Right ventricle myocardium inferior (tissue), 1 donor: ENCODE measurements at places on chromosomes 16 and 17. TPM values are rescaled to one million over a fixed set of nuclear protein-coding genes. Genes with fewer than 3 reads are reported as not detected.
A peak's percentile ranks its signal among the peaks of the same experiment; 100 is the strongest.

DNA sequence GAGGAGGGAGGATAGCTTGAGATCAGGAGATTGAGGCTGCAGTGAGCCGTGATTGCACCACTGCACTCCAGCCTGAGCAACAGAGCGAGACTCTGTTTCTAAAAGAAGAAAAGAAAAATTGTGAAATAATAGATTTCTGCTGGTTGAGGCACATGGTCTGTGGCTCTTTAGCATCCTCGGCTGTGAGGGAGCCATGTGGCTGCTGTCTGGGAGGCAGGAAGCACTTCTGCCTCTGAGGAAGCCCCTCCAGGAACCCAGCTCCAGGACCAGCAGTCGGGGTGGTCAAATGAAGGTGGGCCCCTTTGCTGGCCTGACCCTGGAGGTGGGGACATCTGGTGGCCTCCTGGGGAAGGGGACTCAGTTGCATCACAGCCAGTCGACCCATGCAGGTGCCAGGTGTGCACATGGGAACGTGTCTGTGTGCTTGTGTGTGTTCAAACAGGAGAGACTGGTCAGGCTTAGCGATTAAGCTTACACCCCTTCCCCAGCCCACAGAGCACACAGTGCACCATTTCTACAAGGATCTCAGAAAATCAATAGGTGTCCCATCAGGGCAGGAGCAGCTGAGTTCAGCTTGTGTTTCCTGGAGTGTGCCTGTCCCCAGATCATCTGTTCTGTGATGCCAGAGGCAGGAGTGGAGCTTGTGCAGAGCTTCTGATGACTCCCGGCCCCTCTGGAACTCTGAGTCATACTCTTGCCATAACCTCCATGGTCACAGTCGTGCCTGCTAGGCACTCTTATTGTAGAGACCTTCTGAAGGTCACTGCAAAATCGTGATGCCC is 24.3 kb upstream of the MGAT5B start:
- DNase-seq = no peak

GRCh38 chr17:75813081-75814020 is 28.7 kb downstream of the UNK start:
- no peak for DNase-seq

GRCh38 chr16:52976539-52977167 is 76.0 kb downstream of the CHD9NB start:
- DNase-seq = no peak

DNA sequence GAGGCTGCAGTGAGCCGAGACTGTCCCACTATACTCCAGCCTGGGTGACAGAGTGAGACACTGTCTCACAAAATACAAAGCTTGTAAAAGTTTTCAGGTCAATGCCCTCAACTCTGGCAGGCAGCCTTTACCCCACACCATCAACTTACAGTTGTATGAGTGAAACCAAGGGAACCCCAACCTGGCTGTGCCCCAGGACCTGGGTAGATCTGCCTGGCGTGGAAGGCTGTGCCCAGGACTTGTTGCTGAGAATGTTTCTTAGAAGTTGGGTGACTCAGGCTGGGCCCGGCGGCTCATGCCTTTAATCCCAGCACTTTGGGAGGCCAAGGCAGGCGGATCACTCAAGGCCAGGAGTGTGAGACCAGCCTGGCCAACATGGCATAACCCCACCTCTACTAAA is 7.8 kb downstream of the CES3 start:
- DNase-seq = no peak

DNA sequence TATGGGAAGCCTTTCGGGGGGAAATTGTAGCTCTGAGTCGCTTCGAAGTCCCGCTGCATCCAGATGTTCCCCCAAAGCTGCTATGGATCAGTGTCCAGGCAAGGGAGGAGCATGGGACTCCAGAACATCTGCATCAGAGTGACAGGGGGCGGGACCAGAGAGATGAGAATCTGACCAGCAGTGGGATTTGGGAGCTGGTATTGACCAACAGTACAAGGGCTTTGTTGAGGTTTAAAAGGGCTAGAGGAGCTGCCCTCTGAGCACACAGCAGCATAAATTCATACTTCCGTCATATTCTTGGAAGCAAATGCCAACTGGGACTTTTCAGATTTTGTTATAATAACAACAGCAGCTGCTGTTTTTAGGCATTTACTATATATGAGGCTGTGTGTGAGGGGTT is 10.6 kb downstream of the RBFOX1 start:
- no peak for DNase-seq

GRCh38 chr17:39808409-39808997 is 55.6 kb downstream of the IKZF3 start:
- DNase-seq = no peak

GRCh38 chr16:70757183-70757582 is 43.8 kb downstream of the VAC14 start:
- DNase-seq = no peak

DNA sequence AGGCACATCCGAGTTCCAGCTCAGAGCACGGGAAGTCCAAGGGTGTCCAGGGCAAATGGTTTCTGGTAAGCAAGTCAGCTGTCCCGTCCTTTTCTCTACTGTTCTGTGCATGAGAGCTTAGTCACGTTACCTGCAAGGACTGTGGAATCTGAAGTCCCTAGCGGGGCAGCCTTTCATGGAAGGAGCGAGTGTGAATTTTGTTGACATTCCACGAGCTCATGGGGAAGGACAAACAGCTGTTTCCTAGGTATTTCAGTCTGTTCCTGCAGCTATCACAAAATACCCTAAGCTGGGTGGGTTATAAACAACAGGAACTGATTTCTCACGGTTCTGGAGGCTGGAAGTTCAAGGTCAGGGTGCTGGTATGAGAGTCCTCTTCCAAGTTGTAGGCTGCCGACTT is 109.2 kb downstream of the SDR42E1 start:
- no peak for DNase-seq

- no peak for DNase-seq
These were observed 164.7 kb downstream of the ABCA8 start for GRCh38 chr17:68790492-68790891.

- peak; percentile 32 for DNase-seq
These were observed 28.8 kb upstream of the NXPH3 start for GRCh38 chr17:49546546-49547535.

- no peak for DNase-seq
These were observed 85.1 kb downstream of the KANSL1 start for GRCh38 chr17:46108120-46108519.

DNA sequence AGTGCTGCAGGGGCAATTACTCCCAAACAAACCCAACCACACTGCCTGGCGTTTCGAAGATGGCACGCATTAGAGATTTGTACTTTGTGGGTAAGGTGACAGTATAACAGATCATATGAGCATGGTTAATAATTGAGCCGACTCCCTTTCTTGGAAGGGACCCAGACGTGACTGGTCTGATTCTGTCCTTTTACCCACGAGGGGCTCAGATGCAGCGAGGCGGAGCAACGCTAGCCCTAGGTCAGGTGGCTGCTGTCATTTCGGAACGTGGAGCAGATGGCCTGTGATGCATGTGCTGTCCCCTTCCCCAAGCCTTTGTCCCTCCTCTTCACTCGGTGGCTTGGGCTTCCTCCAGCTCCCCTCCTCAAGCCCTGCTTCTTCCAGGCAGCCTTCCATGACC is 84.2 kb downstream of the SNX29 start:
- DNase-seq = no peak

DNA sequence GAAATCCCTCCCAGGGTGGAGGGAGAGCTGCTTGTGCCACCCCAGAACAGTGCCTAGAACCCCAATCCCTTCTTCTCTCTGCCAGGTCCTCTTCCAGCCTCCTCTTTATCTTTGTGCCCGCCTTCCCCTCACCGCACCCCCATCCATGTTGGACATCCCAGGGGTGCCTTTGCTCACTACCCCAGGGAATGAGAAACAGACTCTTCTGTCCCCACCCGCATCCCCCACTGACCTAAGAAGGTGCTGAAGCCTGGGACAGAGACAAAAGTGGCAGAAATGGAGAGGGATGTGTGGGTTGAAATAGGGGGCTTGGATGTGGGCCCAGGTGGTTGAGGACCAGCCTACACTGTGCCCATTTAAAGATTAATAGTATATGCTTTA is 17.0 kb downstream of the ALOX15B start:
- no peak for DNase-seq

DNA sequence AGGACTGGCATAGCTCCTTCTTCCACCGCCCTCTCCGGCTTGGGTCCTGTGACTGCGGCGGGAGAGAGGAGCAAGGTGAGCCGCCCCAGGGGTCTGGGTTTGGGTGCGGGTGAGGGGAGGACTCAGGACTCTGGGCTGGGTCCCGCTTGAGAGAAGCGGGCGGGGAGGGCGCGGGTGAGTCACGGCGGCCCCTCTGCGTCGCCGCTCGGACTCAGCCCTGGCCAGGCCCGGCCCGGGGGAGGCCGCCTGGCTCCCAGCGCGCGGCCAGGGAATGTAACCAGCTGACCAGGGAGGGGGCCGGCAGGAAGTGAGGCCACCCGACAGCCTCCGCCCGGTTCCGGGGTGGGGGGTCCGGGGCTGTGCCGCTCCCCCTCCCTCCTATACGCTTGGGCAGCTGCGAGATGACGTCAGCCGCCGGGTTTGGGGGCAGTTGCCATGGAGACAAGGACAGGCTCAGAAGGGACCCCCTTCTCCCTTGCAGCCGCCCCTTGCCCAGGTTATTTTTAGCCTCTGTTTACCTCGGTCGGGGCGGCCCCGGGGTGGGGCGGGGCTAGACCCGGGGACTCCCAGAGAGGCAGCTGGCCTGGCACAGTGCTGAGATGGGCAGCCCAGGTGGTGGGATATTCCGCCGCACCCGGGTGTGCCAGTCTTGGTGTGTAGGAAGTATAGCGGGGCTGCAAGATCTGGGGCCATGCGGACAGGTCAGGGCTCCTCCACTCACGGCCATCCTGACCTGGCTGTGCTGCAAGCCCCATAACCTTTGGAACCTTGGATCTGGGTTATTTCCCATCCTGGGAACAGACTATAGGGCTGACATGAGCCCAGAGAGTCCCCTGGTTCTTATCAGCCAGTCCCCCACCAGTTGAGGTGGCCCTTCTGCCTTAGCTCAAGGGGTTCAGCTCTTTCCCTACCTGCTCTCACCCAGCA is 1.6 kb downstream of the RIPOR1 start:
- peak; percentile 89 for DNase-seq

- no peak for DNase-seq
These were observed 14.6 kb upstream of the CIITA start for GRCh38 chr16:10862438-10862837.

- peak; percentile 20 for DNase-seq
These were observed 116.7 kb upstream of the CHMP6 start for GRCh38 chr17:80874866-80875445.

GRCh38 chr16:49168126-49168525 is 113.5 kb downstream of the CBLN1 start:
- no peak for DNase-seq

GRCh38 chr16:62638964-62639870 is 603.0 kb upstream of the CDH8 start:
- DNase-seq = no peak

GRCh38 chr16:12410837-12411490 is 392.7 kb downstream of the CPPED1 start:
- no peak for DNase-seq

DNA sequence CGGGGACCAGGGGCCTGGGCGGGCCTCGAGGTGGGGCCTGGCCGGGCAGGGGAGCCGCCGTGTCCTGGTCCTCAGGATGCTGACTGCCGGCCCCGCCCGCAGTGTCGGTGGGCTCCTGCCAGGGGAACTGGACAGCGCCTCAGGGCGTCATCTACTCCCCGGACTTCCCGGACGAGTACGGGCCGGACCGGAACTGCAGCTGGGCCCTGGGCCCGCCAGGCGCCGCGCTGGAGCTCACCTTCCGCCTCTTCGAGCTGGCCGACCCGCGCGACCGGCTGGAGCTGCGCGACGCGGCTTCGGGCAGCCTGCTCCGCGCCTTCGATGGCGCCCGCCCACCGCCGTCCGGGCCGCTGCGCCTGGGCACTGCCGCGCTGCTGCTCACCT is 2.3 kb upstream of the PAQR4 start:
- no peak for DNase-seq

GRCh38 chr17:2230877-2231276 is 72.7 kb downstream of the SMG6 start:
- no peak for DNase-seq

DNA sequence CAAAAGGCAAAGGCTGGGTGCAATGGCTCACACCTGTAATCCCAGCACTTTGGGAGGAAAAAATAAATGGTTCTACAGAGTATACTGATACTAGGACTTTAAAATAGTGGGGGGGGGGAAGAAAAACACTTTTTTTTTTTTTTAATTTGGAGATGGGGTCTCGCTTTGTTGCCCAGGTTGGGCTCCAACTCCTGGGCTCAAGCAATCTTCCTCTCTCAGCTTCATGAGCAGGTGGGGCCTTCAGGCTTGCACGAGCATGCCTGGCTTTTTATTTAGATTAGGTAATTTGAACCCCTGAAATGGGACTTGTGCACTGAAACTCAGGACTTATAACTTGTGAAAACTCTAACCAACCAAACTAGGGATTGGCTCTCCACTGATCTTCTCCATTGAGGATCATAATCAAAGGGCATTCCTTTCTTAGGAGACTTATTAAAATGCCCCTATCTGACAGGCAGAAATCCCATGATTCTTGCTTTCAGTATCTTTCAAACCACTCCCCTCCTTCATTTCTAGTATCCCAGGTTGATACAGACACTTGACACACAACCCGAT is 16.9 kb downstream of the GRB2 start:
- no peak for DNase-seq

DNA sequence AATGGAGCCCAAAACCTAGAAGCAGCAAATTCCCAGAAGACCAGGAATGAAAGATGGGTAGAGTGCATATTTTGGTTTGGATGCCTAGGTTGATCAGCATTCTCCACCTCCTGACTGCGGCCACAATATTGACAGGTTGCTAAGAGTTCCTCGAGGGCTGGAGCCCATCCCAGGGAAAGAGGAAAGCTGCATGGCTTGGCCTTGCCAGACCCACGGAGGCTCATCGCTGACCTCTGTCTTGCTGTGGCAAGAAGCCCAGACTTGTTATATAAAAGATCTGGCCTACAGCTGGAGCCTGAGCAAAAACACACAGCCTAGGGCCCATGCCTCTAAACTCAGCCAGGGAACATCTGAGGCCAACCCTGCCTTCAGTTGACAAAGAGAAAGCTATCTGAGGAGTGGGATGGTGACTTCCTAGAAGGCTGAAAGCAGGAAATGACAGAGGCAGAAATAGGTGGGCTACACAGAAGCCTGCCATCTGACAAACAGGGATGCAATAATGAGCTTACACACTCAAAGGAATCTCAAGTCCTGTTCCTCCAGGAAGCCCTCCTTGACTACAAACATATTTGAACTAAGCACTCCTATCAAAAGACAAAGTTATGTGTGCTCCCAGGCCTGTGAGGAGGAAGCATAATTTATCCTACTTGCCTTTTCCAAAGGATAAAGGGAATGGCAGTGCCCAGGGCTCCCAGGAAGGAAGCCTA is 22.5 kb upstream of the SLC35B1 start:
- DNase-seq = peak; percentile 88

Gene PRAC1
- total RNA-seq = not detected

Gene PERCC1
- 0.35 TPM for total RNA-seq

Gene AOC3
- 15.1 TPM for total RNA-seq

Gene SLFN14
- not detected for total RNA-seq

Gene CDRT15
- total RNA-seq = not detected

Gene CD300A
- total RNA-seq = 2.4 TPM

Gene HEATR3
- total RNA-seq = 10.1 TPM

Gene CETP
- 0.32 TPM for total RNA-seq

Gene STAT5A
- total RNA-seq = 14.6 TPM
